ENCODE measurements at places on chromosomes 1 and 21. TPM values are rescaled to one million over a fixed set of nuclear protein-coding genes. Genes with fewer than 3 reads are reported as not detected.

The OR6N2 gene
- total RNA-seq = not detected

The ERICH3 gene
- total RNA-seq = 1.1 TPM

The PDZK1 gene
- 0.83 TPM for total RNA-seq

DNA sequence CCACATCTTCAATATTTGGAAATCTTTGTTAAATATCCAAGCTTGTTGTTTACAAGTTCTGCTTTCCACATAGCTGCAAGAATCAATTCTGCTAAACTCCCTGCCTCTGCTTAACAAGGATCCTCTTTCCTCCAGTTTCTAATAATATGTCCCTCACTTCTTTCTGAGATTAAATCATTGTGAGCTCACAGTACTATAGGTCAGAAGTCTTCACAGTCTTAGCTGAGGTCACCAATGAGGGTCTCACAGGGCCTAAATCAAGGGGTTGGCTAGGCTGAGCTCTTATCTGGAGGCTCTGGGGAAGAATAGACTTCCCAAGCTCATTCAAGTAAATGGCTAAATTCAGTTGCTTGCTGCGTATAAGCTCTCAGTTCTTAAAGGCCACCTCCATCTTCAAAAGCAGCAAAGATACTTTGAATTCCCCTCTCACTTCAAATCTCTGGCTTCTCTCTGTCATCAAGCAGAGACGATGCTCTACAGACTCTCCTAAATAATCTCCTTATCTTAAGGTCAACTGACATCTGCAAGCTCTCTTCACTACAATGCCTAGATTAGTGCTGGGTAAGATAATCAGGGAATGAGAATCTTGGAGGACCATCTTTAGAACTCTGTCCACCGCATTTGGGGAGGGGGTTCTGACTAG lies 175.3 kb downstream of the PLPPR4 start:
- DNase-seq = no peak
- H3K4me3 ChIP-seq = no peak overlapping the region
- H3K27me3 ChIP-seq = no peaks in the 10 kb centered on the region
- H3K27ac ChIP-seq = no peak overlapping the region
- no peaks in the 10 kb centered on the region for H3K36me3 ChIP-seq
- H3K4me1 ChIP-seq = no peaks in the 10 kb centered on the region

DNA sequence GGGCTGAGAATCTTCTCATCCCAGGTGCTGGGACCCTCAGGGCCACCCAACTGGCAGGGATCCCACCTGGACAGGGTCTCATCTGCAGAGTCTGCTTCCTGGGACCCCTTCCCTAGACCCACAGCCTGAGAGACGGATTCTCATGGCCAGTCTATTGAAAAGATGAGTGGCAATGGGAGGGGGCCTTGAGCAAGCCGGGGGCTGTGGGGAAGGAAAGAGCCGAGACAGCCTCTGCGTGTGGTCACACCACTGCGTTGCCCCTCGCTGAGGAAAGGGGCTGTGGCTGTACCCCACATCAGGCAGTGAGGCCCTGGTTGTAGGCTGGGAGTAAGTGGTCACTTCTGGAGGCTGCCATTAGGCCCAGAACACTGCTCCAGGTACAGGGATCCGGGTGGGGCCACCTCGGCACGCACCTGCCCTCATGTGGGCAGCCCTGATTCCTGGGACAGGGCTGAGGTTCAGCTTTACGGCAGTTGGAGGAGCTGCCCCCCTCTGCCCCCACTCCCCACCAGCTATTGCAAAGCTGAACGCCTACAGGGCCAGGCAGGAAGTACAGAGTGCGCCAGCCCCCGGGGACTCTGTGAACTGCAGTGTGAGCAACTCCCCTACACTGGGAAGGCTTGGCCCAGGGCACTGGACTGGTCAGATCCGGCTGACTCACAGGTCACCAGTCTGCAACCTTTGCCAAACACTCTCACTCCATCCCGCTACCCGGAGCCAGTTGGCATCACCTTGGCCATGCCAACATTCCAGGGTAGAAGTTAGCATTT lies 106.9 kb downstream of the RIPK4 start:
- no peak overlapping the region for H3K27ac ChIP-seq
- H3K4me3 ChIP-seq = no peak overlapping the region
- H3K4me1 ChIP-seq = no peaks in the 10 kb centered on the region
- no peaks in the 10 kb centered on the region for H3K36me3 ChIP-seq

- no peak overlapping the region for H3K27ac ChIP-seq
- peak; percentile 46 for DNase-seq
- no peaks in the 10 kb centered on the region for H3K27me3 ChIP-seq
- no peak overlapping the region for H3K4me3 ChIP-seq
These were observed 414.0 kb downstream of the PRDM2 start for GRCh38 chr1:14113841-14114567.

DNA sequence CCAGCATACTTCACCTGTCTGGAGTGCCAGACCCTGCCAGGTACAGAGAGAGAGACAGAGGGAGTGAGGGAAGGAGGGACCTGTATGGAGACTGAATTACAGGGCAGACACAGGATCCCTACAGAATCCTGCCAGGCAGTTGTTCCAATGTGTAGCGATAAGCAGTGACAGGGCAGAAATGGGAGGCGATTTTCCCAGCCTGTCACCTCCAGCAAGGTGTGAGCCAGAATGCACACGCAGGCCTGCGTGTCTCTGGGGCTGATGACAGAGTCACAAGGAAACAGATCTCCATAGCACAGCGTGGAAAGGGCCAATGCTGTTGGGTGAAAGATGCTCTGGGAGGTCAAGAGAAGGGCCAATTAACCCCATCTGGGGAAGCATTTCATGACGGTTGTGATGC lies 111.3 kb downstream of the HIVEP3 start:
- H3K27me3 ChIP-seq = no peaks in the 10 kb centered on the region
- H3K27ac ChIP-seq = no peak overlapping the region
- no peaks in the 10 kb centered on the region for H3K36me3 ChIP-seq
- no peak for DNase-seq
- no peaks in the 10 kb centered on the region for H3K4me1 ChIP-seq

DNA sequence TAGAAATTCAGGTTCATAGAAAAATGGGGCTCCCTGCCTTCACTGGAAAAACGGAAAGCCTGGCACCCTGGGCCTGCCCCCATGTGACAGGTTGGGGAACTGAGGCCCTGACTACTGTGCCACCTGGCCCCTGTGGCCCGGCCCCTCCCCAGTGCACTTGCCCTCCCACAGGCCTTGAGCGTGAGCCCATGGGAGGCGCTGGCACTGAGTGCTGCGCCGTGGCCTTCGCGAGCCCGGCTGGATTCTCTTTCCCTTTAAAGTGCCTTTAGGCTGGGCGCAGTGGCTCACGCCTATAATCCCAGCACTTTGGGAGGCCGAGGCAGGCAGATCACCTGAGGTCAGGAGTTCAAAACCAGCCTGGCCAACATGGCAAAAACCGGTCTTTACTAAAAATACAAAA lies 45.7 kb downstream of the SLC37A1 start:
- H3K27ac ChIP-seq = no peak overlapping the region
- H3K4me1 ChIP-seq = no peaks in the 10 kb centered on the region
- no peak overlapping the region for H3K4me3 ChIP-seq
- H3K27me3 ChIP-seq = no peaks in the 10 kb centered on the region
- peaks cover 2% of the 10 kb centered on the region for H3K36me3 ChIP-seq
- DNase-seq = peak; percentile 22

DNA sequence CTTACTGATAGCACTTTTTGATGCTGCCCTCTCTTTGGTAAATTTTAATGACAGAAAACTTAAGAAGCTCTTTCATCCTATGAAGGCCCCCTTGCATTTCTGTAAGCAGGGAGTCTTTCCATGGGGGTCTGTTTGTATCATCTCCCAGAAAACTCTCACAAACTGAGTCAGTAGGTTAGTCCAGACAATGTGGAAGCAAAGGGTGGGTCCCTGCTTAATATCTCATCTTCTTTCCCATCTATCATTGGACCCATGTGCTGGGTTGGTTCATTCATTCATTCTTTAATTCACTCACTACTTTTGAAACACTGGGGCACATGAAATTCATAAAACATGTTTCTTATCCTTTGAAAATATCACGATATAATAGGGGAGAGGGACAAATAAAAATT lies 164.3 kb downstream of the NTMT2 start:
- H3K4me1 ChIP-seq = peaks cover 2% of the 10 kb centered on the region
- no peak for DNase-seq

DNA sequence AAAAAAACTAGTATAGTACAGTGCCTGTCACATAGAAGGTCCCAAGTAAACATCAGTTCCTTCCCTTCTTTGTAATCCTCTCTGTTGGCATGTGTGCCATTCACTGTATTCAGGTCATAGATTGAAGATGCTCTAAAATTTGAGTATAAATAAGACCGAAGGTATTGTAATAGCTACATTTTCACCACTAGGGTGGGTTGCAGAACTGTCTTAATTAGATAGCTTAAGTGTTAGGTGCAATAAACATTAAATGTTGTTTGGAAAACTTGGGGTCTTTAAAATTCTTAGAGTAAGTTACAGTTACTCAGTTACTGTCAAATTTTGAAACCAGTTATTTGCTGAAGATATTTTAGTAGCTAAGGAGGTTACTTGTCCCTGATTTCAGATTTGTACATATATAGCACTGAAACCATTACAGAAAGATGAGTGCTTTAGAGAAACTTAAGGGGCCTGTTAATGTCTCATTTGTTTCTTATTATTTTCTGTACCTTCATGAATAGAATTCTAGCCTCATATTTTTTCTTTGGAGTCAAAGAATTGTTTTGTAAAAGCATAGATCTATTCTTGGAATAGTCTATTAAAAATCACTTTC lies 24.3 kb downstream of the PER3 start:
- no peak overlapping the region for H3K27ac ChIP-seq
- H3K4me1 ChIP-seq = no peaks in the 10 kb centered on the region
- no peaks in the 10 kb centered on the region for H3K27me3 ChIP-seq
- H3K4me3 ChIP-seq = no peak overlapping the region
- no peak for DNase-seq
- H3K36me3 ChIP-seq = no peaks in the 10 kb centered on the region

DNA sequence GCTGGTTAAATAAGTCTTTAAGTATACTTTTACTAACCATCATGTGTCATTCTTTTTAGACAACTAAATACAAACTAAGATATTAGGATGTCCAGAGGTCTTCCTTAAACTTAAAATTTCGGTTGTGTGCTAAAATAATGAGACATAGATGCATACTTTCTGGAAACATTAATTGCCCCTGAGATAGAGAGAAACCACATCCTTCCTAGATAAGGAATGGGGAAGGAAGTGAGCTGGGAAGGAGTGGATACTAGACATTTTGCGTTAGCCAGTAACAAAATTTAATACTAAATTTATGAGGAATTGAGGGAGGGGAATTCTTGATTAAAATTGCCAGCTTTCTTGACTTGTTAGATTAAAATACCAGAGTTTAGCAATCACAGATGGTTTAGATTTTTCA lies 37.1 kb upstream of the PTGS2 start:
- DNase-seq = no peak
- H3K36me3 ChIP-seq = no peaks in the 10 kb centered on the region
- H3K27ac ChIP-seq = no peak overlapping the region
- H3K4me3 ChIP-seq = no peak overlapping the region

DNA sequence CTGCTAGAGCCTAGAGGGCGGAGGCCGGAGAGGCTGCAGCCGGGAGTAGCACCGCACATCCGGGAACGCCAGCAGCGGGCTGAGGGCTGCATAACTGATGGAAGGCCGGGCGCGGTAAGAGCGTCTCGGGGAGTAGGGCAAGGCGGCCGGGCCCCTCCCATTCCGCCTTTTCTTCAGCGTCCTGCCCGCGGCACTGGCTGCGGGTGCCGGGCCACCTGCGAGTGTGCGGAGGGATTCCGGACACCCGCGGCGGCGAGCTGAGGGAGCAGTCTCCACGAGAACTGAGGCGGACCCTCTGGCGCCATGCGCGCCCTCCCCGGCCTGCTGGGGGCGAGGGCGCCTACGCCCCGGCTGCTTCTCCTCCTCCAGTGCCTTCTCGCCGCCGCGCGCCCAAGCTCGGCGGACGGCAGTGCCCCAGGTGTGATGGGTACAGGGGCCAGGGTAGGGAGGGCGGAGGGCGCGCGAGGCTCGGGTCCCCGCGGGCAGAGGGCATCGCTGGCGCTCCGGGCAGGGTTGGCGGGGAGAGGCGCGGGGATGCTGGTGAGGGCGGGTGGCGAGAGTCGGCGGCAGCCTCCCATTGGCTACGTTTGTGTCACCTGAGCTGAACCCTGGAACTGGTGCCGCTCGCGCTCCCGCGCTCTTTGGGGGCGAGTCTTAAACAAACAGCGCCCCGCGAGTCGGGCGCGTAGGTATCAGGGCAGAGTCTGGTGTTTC lies 334.4 kb downstream of the SRGAP2C start:
- peaks cover 3% of the 10 kb centered on the region for H3K4me1 ChIP-seq
- H3K27me3 ChIP-seq = no peaks in the 10 kb centered on the region
- no peak overlapping the region for H3K4me3 ChIP-seq
- no peaks in the 10 kb centered on the region for H3K36me3 ChIP-seq
- DNase-seq = no peak
- no peak overlapping the region for H3K27ac ChIP-seq

- H3K4me3 ChIP-seq = no peak overlapping the region
- H3K27me3 ChIP-seq = no peaks in the 10 kb centered on the region
- no peak for DNase-seq
- H3K27ac ChIP-seq = no peak overlapping the region
- H3K4me1 ChIP-seq = no peaks in the 10 kb centered on the region
- H3K36me3 ChIP-seq = no peaks in the 10 kb centered on the region
These were observed 1.9 kb downstream of the RUNX3 start for GRCh38 chr1:24927988-24928688.

GRCh38 chr1:64228167-64228957 lies 24.9 kb downstream of the UBE2U start:
- no peak for DNase-seq
- no peaks in the 10 kb centered on the region for H3K4me1 ChIP-seq
- no peaks in the 10 kb centered on the region for H3K36me3 ChIP-seq
- H3K27ac ChIP-seq = no peak overlapping the region
- no peak overlapping the region for H3K4me3 ChIP-seq

GRCh38 chr1:185281245-185281644 lies 35.8 kb downstream of the IVNS1ABP start:
- H3K36me3 ChIP-seq = no peaks in the 10 kb centered on the region
- H3K4me3 ChIP-seq = no peak overlapping the region
- no peak for DNase-seq
- H3K27me3 ChIP-seq = no peaks in the 10 kb centered on the region
- no peak overlapping the region for H3K27ac ChIP-seq

GRCh38 chr1:231376875-231377549 lies 38.9 kb downstream of the SPRTN start:
- H3K36me3 ChIP-seq = no peaks in the 10 kb centered on the region
- H3K4me1 ChIP-seq = peaks cover 1% of the 10 kb centered on the region
- no peak overlapping the region for H3K27ac ChIP-seq
- H3K27me3 ChIP-seq = no peaks in the 10 kb centered on the region

DNA sequence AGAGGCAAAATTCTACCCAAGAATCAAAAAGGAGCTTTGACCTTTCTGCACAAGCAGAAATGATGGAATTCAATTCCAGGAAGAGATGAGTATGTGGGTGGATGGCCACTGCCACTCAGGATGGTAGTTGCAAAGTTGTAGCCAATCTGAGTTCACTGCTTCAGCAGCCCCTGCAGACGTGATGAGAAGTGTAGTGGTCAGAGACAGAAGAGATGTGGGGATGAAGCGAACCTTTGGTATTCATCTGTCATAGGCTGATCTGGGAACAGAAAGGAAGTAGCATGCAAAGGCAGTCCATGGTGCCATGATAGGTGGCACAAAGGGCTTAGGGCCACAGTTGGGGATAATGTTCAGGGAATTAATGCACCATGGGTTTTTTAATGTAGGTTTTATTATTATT lies 81.1 kb upstream of the PGBD5 start:
- no peak overlapping the region for H3K27ac ChIP-seq
- no peaks in the 10 kb centered on the region for H3K36me3 ChIP-seq
- no peaks in the 10 kb centered on the region for H3K27me3 ChIP-seq
- H3K4me3 ChIP-seq = no peak overlapping the region
- DNase-seq = no peak
